ENCODE measurements at places on chromosomes 6 and 20. TPM values are rescaled to one million over a fixed set of nuclear protein-coding genes. Genes with fewer than 3 reads are reported as not detected.
A peak's percentile ranks its signal among the peaks of the same experiment; 100 is the strongest.

GRCh38 chr6:160933256-160933655, 58.3 kb upstream of the MAP3K4 start:
- H3K27me3 ChIP-seq = peaks cover 47% of the 10 kb centered on the region
- no peak for DNase-seq
- H3K36me3 ChIP-seq = no peaks in the 10 kb centered on the region
- no peak overlapping the region for H3K4me3 ChIP-seq

DNA sequence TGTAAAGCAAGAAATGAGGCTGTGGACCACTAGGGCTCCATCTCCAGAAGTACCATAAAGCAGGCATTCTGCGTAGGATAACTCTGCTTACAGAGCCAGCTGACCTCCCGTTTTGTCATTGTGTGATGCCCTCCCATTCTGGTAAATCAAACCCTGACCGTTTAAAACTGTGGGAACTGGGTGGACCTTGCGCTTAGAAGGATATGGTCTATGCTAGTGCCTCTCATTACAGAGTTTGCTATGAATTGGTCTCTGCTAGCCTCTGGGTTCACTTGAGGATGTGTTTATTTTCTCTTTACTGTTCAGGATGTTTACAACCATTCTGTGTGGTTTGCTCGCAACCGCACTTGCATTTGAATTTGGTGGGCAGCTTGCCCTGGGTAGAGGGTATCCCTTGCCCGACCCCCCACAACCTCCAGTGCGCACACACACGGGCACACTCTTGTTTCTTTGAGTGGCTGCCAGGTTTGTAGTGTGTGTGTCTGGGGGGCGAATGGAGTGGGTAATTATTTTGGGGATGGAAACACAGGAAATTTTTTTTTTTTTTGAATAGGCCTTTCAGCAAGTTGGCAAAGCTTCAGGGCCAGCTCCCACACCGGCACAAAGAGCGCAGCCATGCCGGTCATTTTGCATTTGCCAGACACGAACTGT, 198.3 kb downstream of the JARID2 start:
- DNase-seq = no peak
- H3K4me1 ChIP-seq = peaks cover 62% of the 10 kb centered on the region
- H3K27ac ChIP-seq = no peak overlapping the region
- H3K36me3 ChIP-seq = peaks cover 24% of the 10 kb centered on the region
- H3K27me3 ChIP-seq = no peaks in the 10 kb centered on the region
- H3K4me3 ChIP-seq = no peak overlapping the region

GRCh38 chr6:19569563-19569962, 267.6 kb upstream of the ID4 start:
- no peak overlapping the region for H3K4me3 ChIP-seq
- no peaks in the 10 kb centered on the region for H3K27me3 ChIP-seq
- no peaks in the 10 kb centered on the region for H3K4me1 ChIP-seq
- H3K27ac ChIP-seq = no peak overlapping the region

- H3K27me3 ChIP-seq = no peaks in the 10 kb centered on the region
- peaks cover 14% of the 10 kb centered on the region for H3K36me3 ChIP-seq
- no peak overlapping the region for H3K27ac ChIP-seq
Observed at GRCh38 chr6:125859727-125860126, 69.0 kb downstream of the NCOA7 start.

DNA sequence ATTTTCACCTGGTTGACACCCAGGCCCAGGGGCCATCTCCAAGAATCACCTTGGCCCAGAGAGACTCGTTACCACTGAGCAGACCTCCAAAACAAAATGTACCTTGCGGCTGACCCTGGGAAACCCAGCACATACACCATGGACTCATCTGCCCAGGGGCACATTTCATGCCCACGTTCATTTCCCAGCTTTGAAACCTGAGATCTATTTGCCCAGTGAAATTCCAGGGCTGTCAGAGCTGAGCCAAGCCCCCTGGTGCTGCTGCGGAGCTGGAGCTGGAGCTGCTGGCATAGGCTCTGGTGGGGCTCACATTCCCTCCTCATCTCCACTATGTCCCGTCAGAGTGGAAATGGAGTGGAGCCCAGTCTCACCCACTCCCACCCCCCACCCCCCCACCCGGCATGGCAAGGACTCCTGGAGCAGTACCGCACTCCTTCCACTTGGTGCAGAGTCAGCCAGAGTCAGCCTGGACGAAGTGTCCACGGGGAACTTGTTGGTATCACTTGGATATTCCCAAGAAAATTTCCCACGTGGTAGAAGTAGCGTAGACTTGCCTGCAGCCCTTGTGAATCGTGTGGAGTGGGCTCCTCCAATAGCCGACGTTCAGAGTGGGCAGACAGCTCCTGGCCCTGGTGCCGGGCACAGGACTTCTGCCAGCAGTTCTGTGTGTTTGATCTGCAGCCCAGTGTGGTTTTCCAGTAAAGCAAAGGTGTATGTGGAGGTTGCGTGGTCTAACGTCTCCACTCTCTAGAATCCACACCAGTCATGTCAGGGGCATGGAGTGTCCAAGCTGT, 18.1 kb upstream of the OSER1 start:
- no peak overlapping the region for H3K4me3 ChIP-seq
- no peak overlapping the region for H3K27ac ChIP-seq
- H3K27me3 ChIP-seq = no peaks in the 10 kb centered on the region
- no peaks in the 10 kb centered on the region for H3K36me3 ChIP-seq

DNA sequence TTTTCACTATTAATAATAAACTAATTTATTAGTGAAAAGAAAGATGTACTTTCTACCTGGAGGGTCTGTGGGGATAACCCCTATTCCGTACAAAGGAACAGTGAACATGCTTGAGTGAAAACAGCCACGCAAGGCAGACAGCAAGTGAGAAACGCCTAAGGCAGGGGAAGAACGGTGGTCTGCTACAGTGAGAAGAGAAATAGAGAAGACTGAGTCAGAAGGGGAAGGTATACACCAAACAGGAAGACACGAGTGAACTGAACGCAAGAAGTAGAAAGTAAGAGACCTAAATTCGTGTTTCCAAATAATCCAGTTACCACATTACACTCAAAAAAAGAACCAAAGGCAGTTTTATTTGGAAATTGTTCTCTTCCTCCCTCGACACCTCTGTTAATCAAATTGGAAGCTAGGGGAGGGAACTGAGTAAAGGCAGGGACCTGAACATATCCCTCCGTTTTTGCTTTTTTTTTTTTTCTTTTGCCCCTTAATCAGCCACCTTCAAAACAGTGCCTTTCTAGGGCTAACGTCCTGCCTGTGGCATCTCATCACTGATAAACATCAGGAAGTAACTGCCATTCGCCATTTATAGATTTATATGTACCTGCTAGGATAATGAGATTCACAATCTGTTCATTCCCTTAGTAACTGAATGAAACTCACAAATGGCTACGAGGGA, 48.9 kb downstream of the ATXN1 start:
- peak overlapping the region; percentile 62 for H3K4me3 ChIP-seq
- peaks cover 68% of the 10 kb centered on the region for H3K4me1 ChIP-seq
- no peak for DNase-seq
- no peaks in the 10 kb centered on the region for H3K27me3 ChIP-seq
- H3K27ac ChIP-seq = peak overlapping the region; percentile 91

GRCh38 chr6:6734479-6735465, 146.3 kb downstream of the LY86 start:
- no peak for DNase-seq
- no peaks in the 10 kb centered on the region for H3K4me1 ChIP-seq
- no peaks in the 10 kb centered on the region for H3K36me3 ChIP-seq

GRCh38 chr6:113879186-113880096, 22.3 kb downstream of the MARCKS start:
- no peak overlapping the region for H3K27ac ChIP-seq
- H3K36me3 ChIP-seq = no peaks in the 10 kb centered on the region
- no peak overlapping the region for H3K4me3 ChIP-seq
- no peaks in the 10 kb centered on the region for H3K4me1 ChIP-seq

The SEMG1 gene
- not detected for total RNA-seq

DNA sequence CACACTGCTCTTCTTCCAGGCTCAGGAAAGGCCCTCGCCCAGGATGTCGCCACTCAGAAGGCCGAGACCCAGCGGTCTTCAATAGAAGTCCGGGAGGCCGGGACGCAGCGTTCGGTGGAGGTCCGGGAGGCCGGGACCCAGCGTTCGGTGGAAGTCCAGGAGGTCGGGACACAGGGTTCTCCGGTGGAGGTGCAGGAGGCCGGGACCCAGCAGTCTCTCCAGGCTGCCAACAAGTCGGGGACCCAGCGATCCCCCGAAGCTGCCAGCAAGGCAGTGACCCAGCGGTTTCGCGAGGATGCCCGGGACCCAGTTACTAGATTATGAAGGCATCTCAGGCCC, 1.0 kb downstream of the KHDC3L start:
- no peaks in the 10 kb centered on the region for H3K4me1 ChIP-seq
- H3K4me3 ChIP-seq = no peak overlapping the region
- DNase-seq = no peak
- H3K36me3 ChIP-seq = no peaks in the 10 kb centered on the region

The THBD gene
- total RNA-seq = not detected

DNA sequence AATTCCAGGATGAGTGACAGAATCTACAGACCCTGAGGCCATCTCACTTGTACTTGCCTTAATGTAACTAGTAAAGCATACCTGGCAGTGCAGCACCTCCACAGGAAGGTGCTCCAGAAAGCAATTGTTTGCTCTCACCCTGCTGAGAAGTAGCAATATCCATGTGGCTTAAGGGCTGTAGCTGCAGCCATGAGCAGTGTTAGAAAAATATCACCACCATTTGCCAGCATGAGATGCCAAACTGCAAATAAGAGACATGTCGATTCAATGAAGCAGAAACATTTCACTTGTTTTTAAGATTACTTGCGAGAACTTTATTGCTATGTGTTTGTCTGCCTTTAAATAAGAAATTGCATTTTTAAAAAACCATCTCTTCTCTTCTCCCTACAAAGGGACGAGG, 151.5 kb downstream of the PRL start:
- no peak overlapping the region for H3K4me3 ChIP-seq
- peaks cover 38% of the 10 kb centered on the region for H3K27me3 ChIP-seq
- DNase-seq = no peak
- H3K27ac ChIP-seq = no peak overlapping the region
- H3K36me3 ChIP-seq = no peaks in the 10 kb centered on the region
- peaks cover 39% of the 10 kb centered on the region for H3K4me1 ChIP-seq

DNA sequence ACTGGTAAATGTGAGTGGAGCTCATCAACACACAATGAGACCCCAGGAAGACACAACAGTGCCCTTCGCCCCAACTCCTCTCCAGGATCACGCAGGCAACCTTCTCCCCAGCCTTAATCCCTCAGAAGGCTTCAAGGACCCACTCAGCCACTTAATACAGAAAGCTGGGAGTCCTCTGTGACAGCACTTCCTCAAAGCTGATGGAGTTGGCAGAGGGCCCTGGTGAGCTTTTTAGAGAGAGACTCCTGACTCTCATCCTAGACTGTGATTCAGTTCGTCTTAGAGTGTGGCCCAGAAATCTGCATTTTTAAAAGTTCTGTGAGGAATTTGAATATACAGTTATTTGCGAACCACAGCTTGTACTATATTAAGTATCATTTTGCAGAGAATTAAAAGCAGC, 187.7 kb downstream of the UST start:
- DNase-seq = no peak
- peaks cover 27% of the 10 kb centered on the region for H3K27me3 ChIP-seq
- no peak overlapping the region for H3K4me3 ChIP-seq
- no peaks in the 10 kb centered on the region for H3K36me3 ChIP-seq
- peaks cover 1% of the 10 kb centered on the region for H3K4me1 ChIP-seq
- no peak overlapping the region for H3K27ac ChIP-seq

GRCh38 chr20:41181567-41181966, 44.2 kb downstream of the PLCG1 start:
- no peak overlapping the region for H3K4me3 ChIP-seq
- peak; percentile 4 for DNase-seq
- no peaks in the 10 kb centered on the region for H3K27me3 ChIP-seq
- H3K4me1 ChIP-seq = peaks cover 3% of the 10 kb centered on the region

The GHRH gene
- total RNA-seq = not detected

GRCh38 chr6:1279065-1279464, 32.8 kb upstream of the FOXQ1 start:
- H3K4me1 ChIP-seq = peaks cover 5% of the 10 kb centered on the region
- no peak overlapping the region for H3K27ac ChIP-seq
- no peaks in the 10 kb centered on the region for H3K36me3 ChIP-seq
- peaks cover 32% of the 10 kb centered on the region for H3K27me3 ChIP-seq

The KHDC1L gene
- not detected for total RNA-seq
